ENCODE measurements at places on chromosomes 3 and 15.

- DNase-seq: no peak
Measured at GRCh38 chr3:46868287-46868686, 5.0 kb upstream of the MYL3 start.

GRCh38 chr15:77030048-77030927, 35.4 kb downstream of the PSTPIP1 start:
- DNase-seq: peak; percentile 2

GRCh38 chr3:58471025-58471887, 20.6 kb upstream of the KCTD6 start:
- DNase-seq: peak; percentile 62

DNA sequence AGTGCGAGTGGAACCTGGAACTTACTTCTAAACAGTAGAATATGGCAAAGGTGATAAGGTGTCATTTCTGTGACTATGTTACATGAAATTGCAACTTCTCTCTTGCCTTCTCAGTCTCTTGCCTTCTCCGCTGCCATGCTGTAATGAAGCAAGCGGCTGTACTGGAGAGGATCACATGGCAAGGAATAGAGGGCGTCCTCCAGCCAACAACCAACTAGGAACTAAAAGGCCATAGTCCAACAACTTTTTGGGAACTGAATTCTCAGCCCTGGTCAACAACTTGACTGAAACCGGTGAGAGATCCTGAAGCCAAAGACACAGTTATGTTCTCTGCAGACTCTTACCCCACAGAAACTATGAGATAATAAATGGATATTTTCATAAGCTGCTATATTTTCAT, 143.5 kb downstream of the P3H2 start:
- no peak for DNase-seq

DNA sequence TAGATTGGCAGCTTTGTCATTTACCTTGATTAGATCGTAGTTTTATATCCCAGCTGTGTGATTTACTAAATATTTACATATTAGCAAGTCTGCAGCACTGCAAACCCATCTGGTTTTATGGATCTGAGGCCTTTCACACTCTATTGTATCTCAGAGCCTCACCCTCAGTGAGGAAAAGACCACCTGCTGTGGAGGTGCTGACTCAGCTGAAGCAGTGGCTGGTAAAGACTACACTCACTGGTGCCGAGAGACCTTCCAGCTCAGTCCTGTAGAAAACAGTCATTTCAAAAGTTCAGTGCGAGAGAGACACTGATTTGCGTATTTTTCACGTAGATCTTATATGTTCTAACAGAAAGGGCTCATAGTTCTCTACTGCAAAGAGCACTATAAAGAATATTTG, 307.8 kb upstream of the TPM1 start:
- DNase-seq: no peak

DNA sequence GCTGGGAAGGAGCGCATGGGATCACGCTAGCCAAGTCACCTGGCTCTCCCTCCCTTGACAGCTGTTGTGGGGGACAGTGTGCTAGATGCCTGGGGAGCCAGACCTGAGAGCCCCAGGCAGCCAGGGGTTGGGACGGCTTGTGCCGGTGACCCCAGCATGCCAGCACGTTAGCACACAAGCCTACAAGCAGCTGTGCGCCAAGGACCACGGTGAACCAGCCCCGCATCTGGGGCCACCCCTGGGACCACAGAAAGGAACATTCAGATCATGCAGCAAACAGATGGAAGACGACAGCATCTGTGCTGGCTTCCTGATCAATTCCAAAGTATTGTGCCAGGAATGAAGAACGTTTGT, 64.8 kb downstream of the NTRK3 start:
- DNase-seq: no peak

- no peak for DNase-seq
Measured at GRCh38 chr3:185060655-185061054, 92.2 kb downstream of the C3orf70 start.

GRCh38 chr15:82056958-82057823, 11.4 kb upstream of the MEX3B start:
- DNase-seq: no peak

DNA sequence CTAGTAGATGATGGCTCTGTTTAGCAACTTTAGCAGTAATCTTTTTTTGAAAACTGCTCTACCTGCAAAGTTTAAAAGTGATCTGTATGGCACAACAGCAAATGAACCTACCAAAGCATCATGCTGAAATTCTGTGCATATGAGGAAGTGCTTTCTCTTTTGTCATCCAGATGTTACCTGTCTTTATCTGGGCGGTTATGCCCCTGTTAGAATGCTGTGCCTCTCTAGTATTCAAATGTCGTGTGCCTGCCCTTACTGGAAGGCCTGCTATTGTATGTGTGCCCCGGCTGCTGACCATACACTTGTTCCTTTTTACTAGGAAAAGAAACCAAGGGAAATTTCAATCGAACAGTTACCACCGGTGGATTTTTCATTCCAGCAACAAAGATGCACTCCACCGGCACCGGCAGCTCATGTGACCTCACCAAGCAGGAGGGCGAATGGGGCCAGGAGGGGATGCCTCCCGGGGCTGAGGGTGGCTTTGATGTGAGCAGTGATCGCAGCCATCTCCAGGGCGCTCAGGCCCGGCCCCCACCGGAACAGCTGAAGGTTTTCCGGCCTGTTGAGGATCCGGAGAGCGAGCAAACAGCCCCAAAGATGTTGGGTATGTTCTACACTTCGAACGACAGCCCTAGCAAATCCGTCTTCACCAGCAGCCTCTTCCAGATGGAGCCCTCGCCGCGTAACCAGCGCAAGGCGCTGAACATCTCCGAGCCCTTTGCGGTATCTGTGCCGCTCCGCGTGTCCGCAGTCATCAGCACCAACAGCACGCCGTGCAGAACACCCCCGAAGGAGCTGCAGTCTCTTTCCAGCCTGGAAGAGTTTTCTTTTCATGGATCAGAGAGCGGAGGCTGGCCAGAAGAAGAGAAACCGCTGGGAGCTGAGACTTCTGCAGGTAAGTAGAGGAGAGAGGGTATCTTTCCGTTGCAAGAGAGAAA, 61.6 kb downstream of the TMEM39A start:
- no peak for DNase-seq

DNA sequence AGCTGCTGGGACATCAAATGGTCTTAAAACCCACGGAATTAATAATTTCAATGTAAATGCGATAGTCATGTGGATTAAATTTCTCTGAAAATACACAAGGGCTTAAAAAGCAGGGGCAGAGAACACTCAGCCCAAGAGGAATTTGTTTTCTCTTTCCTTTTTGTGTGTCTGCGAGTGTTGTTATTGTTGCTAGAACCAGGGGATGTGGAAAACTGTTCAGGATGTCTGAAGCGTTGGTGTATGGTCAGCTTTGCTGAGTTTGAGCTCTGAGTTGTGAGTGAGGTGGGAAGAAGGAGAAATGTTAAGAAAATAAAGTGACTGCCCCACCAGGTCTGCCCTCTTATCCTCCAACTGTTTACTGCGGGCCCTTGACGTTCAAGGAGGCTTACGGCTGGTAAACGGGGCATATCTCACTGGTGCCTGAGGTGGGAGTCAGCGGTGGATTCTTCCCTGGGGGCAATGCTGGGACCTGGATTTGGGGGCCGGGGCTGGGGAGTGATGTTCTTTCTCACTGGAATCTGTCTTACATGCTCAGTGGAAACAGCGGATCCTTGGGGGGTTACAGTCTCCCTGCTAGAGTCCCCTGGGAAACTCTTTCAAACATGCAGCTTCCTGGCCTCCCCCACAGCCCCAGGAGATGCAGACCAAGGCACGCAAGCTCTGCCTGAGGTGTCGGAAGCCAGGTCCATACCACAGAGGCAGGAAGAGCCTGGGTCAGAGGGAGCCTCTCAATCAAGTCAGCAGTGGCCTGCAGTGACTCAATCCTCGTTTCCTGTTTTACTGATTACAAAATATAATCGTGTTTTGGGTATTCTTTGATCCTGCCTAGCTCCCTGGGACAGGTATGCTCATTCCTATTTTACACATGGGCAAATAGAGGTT, 41.8 kb downstream of the ITGA11 start:
- DNase-seq: no peak

- DNase-seq: no peak
Measured at GRCh38 chr3:186529201-186529999, 14.8 kb downstream of the CRYGS start.

GRCh38 chr3:66480666-66481065, 20.2 kb downstream of the LRIG1 start:
- peak; percentile 67 for DNase-seq

DNA sequence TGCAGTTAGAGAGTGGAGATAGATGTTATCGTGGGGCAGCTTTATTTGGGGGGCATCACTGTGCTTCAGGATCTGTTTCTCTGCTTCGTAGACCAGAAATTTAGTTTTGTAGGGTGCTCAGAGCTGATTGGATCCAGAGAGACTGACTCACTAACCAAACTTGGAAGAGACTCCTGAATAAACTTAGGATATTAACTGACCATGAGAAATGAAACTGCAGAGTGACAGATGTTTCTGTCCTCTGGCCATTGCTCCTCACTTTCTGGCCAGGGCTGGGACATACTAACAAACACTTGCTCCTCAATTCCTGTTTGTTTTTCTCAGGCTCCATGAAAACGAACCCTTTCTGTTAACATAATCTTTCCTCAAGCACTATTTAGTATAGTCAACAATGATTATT, 4.3 kb downstream of the ZNF592 start:
- DNase-seq: no peak

DNA sequence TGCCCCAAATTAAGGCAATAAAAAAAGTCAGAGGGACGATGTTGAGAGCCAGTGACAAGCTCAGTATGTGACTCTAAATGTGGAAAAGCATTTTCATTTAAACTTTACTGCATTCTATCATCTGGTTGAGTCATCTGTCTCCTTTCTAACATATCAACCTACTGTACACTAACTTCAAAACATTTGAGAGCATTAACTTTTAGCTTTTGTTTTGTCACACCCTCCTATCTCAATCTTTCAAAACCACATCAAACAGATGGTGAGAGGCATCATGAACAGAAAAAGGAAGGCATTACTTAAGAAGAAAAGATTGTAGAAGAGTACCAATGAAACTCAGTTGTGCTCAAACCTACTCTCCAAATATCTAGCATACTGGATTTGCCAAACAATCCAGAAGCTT, 4.8 kb downstream of the LRRC58 start:
- no peak for DNase-seq

DNA sequence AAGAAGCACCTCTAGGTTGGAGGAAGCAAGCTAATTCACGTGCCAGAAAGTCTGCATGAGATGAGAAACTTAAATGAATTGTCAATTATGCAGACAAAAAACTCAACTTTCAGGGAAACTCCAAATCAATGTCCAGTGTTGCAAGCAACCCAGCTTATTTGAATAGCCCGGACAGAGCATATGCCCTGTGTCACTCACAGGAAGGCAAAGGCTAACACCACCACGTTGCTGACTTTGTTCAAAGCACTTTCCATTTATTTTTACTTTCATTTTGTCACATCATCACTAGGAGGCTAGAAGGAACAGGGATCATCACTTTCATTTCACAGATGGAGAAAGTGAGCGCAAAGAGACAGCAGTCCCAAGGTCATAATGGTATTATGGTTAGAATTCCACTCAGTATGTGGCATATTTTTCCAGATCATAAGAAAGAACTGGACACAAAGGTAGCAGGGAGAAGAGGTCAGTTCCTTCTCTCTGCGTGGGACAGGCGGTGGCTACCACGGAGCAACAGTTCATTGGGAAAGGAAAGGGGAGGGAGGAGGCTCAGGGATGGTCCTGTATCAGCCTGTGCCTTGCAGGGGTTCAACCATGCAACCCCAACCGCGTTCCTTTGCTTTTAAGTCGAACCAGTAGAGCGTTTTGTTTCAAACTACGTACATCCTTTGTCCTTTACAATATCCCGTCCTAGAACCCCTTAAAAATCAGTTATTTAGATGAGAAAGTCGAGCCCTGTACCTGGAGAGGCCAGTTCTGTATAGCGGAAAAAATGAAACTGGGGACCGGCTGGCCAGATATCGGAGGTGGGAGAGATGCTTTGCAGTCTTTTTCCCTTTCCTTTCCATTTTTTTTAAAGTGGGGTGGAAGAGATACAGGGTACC, 1.1 kb downstream of the HEG1 start:
- no peak for DNase-seq
